ENCODE measurements at places on chromosomes 2 and 18.

DNA sequence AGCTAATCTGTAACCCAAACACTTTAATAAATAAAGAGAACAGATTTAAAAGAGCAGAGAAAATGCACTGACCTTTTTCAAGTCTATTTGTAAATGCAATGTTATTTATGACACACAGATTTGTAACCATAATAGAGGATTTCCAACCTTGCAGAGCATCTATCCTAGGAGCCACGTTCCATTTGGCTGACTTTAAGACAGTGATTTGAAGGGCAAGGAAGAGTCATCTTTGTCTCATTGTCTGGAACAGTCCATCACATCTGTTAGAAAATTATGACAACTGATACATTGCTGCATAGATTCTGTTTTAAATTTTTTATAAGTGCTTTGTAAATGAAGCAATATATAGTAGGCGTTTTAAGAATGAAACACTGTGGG, 90.8 kb upstream of the L3MBTL4 start:
- no peak for DNase-seq

DNA sequence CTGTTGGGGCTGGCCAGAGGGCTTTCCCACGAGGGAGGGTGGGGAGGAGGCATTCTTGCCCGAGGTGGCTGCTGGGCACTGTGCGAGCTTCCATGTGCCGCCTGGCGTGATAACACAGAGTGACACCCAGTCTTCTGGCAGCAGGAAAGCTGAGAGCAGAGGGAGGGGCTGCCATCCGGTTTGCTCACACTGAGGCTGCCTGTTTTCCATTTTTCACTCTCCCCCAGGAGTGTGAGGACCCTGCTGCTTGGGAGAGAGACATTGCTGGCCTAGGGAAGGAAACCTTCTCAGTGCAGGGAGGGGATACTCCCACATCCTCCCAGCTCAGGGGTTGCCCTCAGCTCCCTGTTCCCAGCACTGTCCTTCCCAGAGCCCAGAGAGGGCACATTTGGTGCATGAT, 73.1 kb downstream of the INHBB start:
- peak; percentile 49 for DNase-seq

DNA sequence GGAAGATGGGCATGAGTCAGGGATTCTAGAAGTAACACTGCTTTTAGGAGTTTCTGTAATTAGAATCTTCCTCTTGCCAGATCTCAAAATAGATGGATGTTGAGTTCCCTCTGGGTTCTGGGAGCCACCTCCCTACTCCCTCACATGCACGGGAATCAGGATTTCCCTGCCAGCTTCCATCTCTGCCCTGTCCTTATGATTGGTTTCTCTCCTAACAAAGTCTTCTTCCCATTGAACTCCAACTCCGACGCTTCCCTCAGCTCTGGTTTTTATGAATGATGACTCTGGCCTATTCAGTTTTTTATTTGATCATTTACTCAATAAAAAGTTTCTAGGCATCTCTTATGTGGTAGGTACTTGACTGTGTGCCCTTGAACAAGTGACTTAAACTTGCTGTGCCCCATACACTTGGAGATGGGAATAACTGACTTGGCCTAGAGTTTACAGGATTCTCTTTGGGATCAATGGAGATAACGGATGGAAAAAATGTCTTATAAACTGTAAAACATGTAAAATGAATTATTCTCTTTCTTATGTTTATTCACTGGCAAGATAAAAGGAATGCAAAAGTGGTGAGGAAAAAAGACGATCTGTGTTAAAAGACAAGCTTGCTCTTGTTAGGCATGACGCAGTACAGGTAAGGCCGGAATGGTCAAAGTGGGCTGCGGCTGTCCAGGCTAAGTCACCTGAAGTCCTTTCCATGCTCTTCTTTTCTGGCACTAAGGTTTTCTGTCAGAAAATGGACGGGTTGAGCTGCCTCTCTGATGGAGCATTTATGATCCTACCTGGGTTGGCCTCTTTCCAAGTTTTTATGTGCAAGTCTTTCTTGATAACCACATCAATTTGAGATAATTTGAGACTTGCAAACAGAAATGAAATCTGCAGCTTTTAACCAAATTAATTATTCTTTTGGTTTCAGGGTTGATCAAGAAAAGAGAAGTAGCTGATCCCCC, 199.6 kb downstream of the MYCN start:
- no peak for DNase-seq

- DNase-seq = no peak
Measured at GRCh38 chr2:118687698-118688097, 159.8 kb downstream of the EN1 start.

- DNase-seq = no peak
Measured at GRCh38 chr2:72916743-72917137, 579 bp upstream of the EMX1 start.

DNA sequence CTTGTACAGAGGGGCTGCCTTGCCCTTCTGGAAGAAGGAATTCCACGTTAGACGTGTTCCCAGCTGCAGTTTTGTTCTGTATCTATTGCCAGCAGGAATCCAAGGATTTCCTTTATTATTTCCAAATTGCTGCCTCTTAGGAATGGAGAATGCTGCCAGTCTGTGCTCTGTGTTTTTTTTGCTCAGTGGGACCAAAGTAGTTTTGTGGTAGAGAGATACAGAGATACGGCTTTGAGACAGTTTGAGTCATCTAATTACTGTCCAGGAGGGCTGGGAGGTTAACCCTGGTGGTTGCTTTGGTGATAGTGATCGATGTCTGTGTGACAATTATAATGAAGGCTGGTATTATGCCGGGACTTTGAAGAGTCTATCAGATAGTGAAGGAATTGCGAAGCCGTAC, 26.3 kb downstream of the ASAP2 start:
- no peak for DNase-seq
